ENCODE measurements at places on chromosomes 6 and 20.
A peak's percentile ranks its signal among the peaks of the same experiment; 100 is the strongest.

DNA sequence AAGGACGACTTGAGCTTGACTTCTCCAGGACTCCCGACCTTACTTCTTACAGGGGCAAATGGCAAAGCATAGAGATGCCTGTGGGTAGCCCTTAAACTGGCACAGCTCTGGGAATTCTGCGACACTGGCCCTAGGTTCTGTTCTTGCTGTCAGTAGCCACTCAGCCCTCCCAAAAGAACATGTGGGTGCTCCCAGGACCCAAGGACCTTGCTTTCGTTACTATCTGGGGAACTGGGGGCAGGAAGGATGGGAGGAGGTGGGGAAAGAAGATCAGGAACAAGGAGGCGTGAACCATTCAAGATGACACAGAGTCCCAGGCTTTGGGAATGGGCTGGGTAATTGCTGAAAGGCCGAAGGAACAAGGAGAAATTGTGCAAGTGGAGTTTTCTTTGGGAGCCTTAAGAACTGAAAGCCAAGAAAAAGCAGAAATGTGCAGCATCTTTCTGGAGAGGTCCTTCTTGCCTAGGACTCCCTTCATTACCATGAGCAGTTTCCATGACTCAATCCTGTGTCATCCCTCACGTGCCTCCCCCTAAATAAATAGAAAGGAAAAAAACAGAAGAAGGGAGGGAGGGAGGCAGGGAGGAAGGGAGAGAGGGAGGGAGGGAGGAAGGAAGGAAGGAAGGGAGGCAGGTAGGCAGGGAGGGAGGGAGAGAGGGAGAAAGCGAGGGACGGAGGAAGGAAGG is 284.6 kb upstream of the FOXQ1 start:
- DNase-seq, result no peak

GRCh38 chr6:33589731-33590530 is 9.9 kb upstream of the BAK1 start:
- no peak for DNase-seq

- DNase-seq, result no peak
Observed at GRCh38 chr6:37190159-37190535, 20.2 kb downstream of the PIM1 start.

DNA sequence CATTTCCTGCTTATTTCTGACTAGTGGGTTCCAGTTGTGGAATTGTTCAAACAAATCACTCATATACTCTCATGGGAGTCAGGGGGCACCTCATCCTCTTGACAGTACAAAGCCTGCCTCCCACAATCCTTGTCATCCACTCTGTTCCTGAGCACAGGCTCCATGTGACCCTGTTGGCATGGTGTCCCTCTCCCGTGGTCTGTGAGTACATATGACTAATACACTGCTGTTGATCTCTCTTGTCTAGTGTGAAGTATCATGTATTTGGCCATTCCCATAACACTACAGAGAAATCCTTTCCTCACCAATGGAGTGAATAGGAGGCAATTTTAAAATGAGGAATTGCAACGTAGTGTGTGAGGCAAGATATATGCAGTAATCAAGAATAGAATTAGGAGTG is 185.3 kb downstream of the OGFRL1 start:
- DNase-seq, result no peak

- DNase-seq, result no peak
Observed at GRCh38 chr6:16205377-16206144, 32.8 kb upstream of the GMPR start.

DNA sequence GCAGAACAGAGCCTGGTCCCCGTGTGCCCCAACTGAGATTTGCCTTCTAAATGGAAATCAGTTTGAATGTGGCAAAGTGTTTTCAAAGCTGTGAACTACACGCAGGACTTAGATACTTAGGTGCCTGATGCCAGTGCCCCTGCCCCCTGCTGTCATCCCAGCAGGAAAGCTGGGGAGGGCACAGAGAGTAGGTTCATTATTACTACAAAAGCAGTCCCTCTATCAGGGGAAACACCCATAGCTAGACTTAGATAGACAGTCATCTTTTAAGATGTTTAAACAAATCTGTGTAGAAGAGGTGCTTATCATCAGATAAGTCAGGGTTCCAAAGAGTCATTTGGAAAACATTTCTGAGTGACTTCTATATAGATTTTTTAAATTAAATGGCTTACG is 155.0 kb upstream of the SNX9 start:
- DNase-seq, result no peak

- no peak for DNase-seq
Observed at GRCh38 chr20:53763707-53764414, 170.2 kb upstream of the ZNF217 start.

DNA sequence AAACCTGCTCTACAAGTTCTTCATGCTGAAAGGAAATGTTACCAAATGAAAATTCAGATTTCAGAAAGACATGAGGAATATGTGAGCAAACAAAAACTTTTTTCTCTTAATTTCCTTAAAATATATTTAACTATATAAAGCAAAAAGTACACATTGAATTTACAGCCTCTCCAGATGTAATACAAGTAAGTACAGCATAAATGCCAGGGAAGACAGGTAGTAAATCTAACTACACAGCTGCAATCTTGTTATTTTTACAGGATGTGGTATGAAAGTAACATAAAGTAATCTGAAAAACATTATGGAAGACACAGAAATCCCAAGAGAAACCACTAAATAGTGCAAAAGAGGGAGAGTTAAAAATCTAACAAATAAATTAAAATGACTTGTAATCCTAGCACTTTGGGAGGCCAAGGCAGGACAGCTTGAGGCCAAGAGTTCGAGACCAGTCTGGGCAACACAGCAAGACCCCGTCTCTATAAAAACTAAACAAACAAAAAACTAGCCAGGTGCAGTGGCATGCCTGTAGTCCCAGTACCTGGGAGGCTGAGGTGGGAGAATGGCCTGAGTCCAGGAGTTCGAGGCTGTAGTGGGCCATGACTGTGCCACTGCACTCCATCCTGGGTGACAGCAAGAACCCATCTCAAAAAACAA is 50.7 kb downstream of the FAM8A1 start:
- no peak for DNase-seq

GRCh38 chr6:37943436-37944058 is 124.0 kb downstream of the ZFAND3 start:
- DNase-seq, result no peak

DNA sequence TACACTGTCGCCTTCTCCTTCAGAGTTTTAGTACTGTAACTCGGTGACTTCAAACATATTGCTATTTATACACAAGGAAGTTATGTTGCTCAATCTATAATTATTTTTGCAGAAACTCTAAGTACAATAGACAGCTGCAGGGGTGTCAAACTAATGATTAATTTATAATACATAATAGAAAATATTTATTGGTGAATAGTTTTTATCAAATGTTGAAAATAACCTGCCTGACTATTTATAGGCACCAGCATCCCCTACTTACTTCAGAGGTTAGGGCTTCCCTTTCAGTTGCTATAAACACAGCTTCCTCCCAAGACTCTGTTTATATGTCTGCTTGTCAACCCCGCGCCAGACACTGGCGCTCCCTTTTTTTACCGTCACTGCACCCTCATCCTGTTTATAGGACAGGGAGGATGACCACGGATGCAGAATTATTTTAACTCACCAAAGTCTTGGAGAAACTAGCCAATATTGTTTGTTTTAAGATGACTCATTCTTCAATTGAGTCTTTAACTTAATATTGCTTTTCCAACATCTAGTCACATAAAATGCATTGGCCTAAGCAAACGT is 225.0 kb downstream of the ALDH8A1 start:
- DNase-seq, result no peak

DNA sequence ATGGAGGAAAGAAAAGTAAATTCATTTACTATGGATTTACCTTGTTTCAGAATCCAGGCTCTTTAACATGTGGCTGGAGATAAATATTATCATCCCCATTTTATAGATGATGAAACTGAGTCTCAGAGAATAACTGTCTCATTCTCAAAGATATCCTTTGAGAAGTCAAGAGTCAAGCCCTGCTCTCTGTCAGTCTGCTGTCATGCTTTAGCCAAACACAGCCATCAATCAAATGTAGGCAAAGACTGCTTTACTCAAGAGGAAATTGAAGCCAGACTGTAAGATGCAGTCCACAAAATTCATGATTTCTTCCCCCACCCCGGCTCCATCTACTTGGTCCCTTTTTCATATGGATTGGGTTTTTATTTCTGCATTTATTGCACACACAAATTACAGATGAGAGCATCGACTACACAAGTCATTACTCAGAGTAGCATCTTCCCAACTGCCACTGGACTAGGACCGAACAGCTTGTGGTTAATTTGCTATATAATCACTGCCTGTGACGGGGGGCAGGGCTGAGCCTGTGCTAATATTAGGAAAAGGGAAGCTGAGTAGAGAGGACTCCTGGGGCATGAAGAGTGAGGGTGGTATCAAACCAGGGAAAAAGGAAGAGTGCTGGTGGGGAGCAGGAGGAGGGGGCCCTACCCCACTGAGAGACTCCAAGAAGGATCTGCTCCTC is 102.7 kb upstream of the TOP1 start:
- DNase-seq, result no peak

- no peak for DNase-seq
Observed at GRCh38 chr6:84441456-84441855, 214.0 kb upstream of the CEP162 start.

GRCh38 chr6:48542191-48542590 is 431.2 kb upstream of the PTCHD4 start:
- DNase-seq, result no peak

DNA sequence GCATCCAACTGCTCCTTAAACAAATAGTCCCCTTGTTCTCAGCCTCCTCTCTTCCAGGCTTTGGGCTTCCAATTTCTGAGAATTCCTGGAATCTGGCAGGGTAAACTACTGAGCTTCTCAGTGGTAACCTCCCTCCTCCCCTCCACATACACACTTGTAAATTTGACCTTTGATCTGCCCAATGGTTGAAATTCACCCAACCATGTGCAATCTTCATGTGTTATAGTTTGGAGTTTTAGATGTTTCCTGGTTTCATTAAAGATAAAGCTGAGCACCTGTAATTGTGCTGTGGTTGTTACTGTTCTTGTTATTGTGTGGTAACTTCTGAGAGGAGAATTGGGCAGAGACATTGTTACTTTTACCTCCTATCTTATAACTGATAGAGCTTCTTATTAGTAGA is 328.4 kb downstream of the TPBG start:
- no peak for DNase-seq

DNA sequence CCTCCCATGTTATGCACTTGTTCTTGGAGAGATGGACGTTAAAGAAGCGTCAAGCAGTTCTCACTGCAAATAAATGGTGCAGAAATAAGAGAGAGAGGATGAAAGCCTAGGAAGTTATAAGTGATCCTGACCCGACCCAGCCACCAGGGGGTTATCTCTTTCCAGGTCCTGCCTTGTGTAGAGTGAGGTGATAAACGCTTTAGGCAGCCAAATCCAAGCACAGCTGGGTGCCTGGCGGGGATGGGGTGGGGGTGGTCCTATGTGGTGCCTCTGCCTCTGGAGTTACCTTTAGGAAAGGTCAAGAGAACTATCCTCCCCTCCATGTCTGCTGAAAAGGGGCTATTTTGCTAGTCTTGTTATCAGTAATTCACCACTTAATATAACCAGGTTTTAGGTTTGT is 9.2 kb upstream of the TFAP2A start:
- no peak for DNase-seq

GRCh38 chr6:7658543-7658942 is 67.4 kb upstream of the BMP6 start:
- DNase-seq, result no peak

DNA sequence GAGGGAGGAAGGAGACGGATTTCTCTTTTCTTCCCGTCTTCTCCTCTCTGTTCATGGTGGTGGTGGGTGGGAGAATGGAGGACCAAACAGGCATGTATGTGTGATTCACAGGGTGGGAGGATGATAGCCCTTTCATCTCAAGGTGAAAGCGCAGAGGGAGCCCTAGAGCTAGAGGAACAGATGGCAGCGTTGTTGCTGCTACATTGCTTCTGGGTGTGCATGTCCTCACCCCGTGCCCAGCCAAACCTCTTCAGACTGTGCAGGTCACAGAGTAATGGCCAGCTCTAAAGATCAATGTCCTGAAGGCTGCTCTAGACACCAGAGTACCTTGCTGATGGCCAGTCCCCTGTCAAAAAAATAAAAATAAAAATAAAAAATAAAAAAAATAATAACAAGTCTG is 301.8 kb downstream of the TBC1D7 start:
- no peak for DNase-seq

GRCh38 chr6:97175806-97176205 is 107.2 kb downstream of the MMS22L start:
- DNase-seq, result no peak

DNA sequence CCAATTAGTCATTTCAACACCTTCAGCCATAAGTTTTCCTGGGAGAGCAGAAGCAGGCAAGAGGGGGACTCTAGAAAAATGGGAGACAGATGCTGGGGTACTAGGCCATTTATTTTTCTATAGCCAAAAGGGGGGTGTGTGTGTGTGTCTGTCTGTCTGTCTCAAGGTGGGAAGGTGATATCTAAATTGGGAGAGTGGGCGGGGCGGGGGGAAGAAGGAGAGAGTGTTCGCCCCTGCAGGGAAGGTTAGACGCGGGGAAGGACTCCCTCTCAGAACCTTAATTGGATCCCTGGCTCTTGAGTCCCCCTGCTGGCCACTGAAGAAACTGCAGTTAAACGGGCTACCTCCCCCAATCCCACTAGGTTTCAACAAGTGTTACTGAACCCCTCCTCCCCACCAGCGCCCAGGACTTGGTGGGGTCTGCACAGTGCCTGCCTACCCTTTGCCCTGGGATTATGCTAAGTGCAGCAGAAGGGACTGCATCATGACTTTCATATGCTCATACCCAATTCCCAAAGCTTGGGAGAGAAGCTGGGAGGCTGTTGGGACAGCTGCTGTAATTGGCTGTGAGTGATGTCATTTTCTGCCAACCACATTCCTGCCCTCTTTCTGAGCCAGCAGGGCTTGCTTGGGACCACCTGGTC is 45.8 kb downstream of the FOXP4 start:
- DNase-seq, result peak; percentile 57

DNA sequence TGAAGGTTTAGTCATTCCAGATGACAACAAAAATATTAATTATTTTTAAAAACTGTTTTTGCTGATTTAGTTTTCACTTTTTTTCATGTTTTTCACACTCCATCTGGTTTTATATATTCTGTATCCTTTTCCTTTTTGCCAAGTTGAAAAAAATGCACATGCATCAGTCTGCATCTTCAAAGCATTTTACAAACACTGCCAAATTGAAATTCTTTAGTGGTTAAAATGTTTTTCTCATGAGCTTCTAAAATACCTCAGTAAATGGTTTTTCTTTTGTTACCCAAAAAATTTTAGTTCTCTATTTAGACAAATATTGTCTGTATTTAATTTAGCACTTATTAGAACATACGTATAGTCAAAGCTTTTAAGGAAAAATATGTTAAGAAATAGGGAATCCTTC is 386.9 kb upstream of the HSF2 start:
- no peak for DNase-seq

- no peak for DNase-seq
Observed at GRCh38 chr6:43306086-43306485, 2.5 kb downstream of the CRIP3 start.

- DNase-seq, result no peak
Observed at GRCh38 chr6:3506751-3507383, 50.0 kb upstream of the SLC22A23 start.

DNA sequence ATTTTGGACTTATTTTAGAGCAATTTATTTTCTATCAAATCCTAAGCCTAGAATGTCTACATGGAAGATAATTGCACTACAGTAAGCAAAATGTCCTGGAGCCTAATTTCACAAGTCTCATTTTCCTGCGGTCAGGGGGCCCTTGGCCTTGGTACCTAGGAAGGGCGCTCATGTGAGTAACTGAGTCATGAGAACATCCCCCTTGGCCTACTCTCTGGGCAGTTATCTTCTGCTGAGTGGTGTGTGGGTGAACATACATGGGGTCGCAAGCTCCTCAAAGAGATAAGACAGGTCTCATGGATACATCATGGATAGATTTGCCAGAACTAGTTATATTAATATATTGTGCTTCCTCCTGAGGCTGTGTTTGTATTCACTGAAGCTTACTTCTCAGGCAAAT is 211.2 kb upstream of the MARCKS start:
- no peak for DNase-seq

- peak; percentile 30 for DNase-seq
Observed at GRCh38 chr20:62010551-62011402, 54.9 kb downstream of the TAF4 start.

All from stimulated activated CD4-positive, alpha-beta T cell treated with anti-CD3 and anti-CD28 coated beads, Interleukin-15, amount 100 ng/mL, for 1 hour (primary cell).